ENCODE measurements at places on chromosomes 13 and 19. TPM values are rescaled to one million over a fixed set of nuclear protein-coding genes. Genes with fewer than 3 reads are reported as not detected.

DNA sequence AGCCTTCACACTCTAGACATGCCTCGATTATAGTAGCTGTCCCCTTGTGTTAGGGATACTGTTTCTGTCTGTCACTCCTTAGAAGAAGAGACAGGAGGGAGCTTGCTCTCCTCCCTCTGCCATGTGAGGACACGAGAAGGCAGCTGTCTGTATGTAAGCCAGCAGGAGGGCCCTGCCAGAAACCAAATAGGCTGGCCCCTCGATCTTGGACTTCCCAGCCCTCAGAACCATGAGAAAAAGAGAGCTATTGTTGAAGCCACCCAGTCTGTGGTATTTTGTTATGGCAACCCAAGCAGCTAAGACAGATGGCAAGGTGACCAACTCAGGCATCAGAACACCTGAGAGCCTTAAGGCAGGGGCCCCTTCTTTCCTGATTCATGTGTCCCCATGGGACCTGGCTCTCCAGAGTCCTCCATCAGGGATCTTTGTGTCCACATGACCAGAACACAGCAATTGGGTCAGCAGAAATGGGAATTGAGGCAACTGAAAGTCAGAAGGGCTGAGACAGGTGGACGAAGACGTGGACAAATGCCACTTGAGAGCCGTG is 65.6 kb upstream of the NPAS1 start:
- DNase-seq, result no peak

- DNase-seq, result no peak
Measured at GRCh38 chr13:38970380-38971051, 20.1 kb downstream of the STOML3 start.

Gene LMTK3
- 0.32 TPM for total RNA-seq

Gene ARGLU1
- 77.2 TPM for total RNA-seq

DNA sequence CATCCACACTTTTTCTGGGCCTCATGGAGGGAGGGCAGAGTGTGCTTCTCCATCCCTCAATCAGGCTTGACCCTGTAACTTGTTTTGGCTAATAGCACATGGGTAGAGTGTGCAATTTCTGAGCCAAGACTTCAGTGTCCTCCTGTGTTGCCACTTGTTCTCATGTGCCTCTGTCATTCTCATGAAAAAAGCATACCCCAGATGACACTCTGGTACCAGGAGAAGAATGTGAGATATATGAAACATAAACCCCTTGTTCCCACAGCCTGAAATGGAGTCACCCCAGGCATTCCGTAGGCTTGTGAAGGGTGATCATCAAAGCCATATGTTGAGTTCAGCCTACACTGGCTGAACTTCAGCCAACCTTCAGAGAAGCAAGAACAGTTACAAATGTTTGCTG is 239.2 kb upstream of the MIR17HG start:
- no peak for DNase-seq

Gene ZNF780A
- total RNA-seq, result 19.1 TPM

- no peak for DNase-seq
Measured at GRCh38 chr13:112679932-112680677, 9.7 kb upstream of the ATP11A start.

DNA sequence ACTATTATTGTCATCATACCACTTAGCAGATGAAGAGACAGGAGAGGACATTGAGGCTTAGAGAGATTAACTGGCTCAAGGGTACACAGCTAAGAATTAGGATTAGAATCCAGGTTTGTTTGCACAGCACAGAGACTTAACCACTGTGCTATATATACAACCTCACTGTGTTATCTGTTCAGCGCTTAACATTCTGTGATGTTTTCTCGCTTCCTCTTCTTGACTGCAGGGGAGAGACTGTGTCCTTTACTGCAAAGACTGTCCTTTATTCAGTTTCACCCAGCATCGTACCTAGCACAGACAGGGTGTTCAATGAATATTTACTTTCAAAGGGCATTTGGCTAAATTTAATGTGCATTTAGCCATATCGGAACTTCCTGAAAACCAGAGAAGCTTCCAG is 54.9 kb upstream of the PCDH8 start:
- no peak for DNase-seq

DNA sequence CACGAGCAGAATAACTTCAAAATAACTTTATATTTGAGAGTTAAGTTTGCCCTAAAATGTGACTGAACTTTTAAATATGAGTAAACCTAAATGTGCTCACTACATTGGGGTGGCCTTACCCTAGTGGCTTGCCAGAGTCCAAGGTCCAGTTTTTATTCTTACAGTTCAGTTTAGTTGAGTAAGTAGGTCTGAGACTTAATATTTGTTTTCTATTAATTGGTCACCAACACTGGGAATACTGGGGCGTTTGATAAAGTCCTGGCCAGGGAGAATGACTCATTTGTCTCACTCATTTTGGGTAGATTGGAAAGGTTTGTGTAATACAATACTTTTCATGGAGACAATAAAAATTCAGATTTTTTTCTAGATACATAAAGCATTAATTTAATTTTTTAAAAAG is 127.8 kb upstream of the SPATA13 start:
- no peak for DNase-seq

Gene NXNL1
- not detected for total RNA-seq

DNA sequence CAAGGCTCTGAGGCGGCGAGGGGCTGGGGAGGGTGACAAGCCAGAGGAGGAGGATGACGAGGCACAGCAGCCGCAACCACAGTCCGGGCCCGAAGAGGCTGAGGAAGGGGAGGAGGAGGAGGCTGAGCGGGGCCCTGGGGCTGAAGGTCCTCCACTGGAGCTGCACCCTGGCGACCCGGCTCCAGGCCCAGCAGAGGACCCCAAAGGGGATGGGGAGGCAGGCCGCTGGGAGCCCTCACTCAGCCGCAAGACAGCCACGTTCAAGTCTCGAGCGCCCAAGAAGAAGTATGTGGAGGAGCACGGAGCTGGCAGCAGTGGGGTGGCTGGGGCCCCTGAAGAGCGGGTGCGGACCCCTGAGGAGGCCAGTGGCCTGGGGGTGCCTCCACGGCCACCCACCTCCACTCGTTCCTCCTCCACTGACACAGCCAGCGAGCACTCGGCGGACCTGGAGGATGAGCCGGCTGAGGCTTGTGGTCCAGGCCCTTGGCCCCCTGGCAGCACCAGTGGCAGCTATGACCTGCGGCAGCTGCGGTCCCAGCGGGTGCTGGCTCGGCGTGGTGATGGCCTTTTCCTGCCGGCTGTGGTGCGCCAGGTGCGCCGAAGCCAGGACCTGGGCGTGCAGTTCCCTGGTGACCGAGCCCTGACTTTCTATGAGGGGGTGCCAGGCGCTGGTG is 2.9 kb downstream of the CIC start:
- no peak for DNase-seq

Gene HS6ST3
- 8.0 TPM for total RNA-seq

Gene SPACA4
- total RNA-seq, result not detected

Gene SIGLEC11
- 2.1 TPM for total RNA-seq

DNA sequence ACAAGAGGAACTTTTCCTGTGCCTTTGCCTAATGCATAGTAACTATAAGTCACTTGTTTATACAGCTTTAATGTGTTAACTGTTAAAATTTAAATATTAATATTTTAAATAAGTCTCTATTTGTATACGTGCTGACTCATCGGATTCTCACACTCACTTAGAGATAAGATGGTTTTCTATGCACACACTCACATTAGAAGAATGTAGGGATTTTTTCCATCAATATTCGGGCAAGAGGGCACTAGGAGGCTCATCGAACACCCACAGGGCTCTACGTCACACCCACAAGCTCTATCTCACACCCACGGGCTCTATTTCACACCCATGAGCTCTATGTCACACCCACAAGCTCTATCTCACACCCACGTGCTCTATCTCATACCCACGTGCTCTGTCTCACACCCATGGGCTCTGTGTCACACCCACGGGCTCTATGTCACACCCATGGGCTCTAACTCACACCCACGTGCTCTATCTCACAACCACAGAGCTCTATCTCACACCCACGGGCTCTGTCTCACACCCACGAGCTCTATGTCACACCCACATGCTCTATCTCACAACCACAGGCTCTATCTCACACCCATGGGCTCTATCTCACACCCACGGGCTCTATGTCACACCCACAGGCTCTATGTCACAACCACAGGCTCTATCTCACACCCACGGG is 73.4 kb downstream of the COL4A2 start:
- DNase-seq, result no peak

Gene ETHE1
- total RNA-seq, result 63.2 TPM

DNA sequence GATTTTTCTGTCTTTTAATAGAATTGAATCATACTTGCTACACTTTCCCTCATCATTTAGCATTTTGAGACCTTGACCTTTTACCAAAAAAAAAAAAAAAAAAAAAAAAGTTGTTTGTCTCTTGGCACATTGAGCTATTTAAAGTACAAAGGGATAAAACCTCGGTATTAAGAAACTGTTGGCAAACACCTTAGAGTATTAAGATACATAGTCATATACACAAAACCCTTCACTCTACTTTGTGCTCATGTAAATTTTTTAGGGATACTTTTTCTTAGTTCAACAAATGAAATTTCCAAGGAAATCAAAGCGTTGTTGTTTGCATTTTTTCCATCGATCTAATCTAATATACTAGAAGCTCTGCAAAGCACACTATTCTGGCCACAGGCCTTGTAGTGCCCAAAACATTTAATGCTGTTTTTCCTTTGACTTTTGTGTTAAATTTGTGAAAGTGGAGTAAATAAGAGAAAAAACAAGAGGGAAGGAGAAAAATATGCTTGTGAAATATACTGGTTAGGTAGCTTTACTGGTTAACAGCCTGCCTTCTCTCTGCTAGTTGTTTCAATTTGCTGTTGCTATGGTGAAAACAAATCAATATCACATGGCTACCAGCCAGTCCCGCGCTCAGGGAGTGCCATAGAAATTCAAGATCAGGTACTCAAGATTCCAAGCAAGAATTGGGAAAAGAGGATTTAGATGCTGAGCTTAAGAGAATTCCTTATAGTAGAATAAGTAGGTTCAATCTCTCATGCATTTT is 2.6 kb downstream of the MBNL2 start:
- DNase-seq, result no peak

DNA sequence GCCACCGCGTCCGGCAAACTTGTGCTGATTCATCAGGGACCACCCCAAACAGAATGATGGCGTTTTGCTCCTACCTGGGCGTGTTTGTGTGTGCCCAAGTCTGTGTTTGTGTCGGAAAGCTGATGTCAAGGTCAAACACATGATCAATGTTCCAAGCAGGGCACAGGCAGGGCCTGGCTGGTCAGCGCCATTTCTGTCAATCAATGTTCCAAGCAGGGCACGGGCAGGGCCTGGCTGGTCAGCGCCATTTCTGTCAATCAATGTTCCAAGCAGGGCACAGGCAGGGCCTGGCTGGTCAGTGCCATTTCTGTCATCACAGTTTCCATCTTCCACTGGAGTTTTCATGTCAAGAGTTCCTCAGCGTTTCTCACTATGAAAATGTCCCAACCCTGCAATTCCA is 14.9 kb upstream of the GRTP1 start:
- no peak for DNase-seq

Gene AKAP8L
- total RNA-seq, result 52.8 TPM

Gene RDH8
- not detected for total RNA-seq

GRCh38 chr13:74046431-74046830 is 87.8 kb downstream of the KLF12 start:
- DNase-seq, result no peak

Gene ZNF85
- total RNA-seq, result 4.1 TPM

- peak; percentile 86 for DNase-seq
Measured at GRCh38 chr19:30406220-30407067, 34.3 kb downstream of the ZNF536 start.

Gene NLRP11
- total RNA-seq, result not detected

GRCh38 chr13:98549006-98549727 is 27.7 kb downstream of the STK24 start:
- no peak for DNase-seq

- DNase-seq, result no peak
Measured at GRCh38 chr13:76481738-76482137, 404.5 kb downstream of the KCTD12 start.

Gene ZNF682
- 3.4 TPM for total RNA-seq

GRCh38 chr19:28363254-28363653 is 849.7 kb downstream of the UQCRFS1 start:
- DNase-seq, result peak; percentile 82

DNA sequence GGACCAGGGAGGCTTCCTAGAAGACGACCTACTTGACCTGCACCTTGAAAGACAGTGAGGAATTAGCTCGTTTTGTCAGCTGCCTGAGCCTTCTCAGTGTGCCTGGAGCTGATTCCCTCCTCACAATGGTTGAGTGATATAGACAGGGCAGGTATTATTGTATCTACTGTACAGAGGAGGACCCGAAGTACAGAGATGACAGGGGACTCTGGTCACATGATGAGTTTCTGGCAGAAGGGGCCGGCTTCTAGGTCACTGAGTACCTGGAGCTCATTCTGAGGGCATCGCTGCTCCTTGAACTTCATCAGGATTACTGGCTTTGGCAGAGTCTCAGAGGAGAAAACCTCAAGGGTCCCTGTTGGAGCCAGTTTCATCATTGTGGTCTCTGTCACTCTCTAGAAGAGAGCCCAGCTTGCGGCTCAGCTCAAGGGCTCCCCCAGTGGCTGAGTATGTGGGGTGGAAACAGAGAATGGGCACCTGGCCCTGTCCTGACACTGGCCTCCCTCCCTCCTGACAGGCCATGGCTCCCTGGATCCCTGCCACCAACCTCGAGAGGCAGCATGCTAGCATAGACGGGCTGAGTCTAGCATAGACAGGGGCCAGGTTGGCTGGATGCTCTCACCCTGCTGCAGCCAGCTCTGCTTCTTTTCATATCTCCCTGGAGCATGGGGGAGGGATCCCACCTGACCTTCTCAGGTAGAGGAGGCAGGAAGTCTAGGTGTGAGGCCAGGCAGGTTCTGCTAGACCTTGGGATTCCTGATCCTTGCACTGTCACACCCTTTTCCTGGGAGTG is 38.7 kb downstream of the NFIX start:
- no peak for DNase-seq

DNA sequence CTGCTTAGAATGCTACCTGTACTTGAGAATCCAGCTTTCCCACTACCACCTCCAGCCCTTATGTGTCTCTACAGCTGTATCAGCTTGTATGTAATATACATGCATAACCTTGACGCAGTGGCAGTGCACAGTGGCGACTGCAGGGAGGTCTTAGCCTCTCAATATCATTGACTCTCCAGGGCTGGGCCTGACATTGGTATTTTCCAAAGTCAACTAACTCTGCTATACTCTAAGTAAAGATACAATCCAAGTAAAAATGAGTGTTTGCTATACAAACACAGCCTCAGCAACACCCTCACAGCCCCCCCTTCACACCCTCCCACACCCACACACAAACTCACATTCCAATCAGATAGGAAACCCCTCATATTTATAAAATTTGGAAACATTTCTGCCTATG is 6.7 kb upstream of the UBL3 start:
- no peak for DNase-seq

GRCh38 chr19:2888731-2889224 is 11.9 kb upstream of the ZNF57 start:
- DNase-seq, result no peak
